ENCODE measurements at places on chromosomes 7 and 10. TPM values are rescaled to one million over a fixed set of nuclear protein-coding genes. Genes with fewer than 3 reads are reported as not detected.

GRCh38 chr7:79652619-79653018 lies 199.2 kb upstream of the MAGI2 start:
- H3K36me3 ChIP-seq = no peaks in the 10 kb centered on the region
- no peak overlapping the region for H3K27ac ChIP-seq
- no peak overlapping the region for H3K4me3 ChIP-seq
- no peak for DNase-seq
- H3K27me3 ChIP-seq = no peaks in the 10 kb centered on the region

GRCh38 chr10:29522061-29522855 lies 112.5 kb downstream of the SVIL start:
- no peak overlapping the region for H3K4me3 ChIP-seq
- H3K36me3 ChIP-seq = no peaks in the 10 kb centered on the region
- no peak overlapping the region for H3K27ac ChIP-seq
- peaks cover 1% of the 10 kb centered on the region for H3K4me1 ChIP-seq
- peak; percentile 55 for DNase-seq
- no peaks in the 10 kb centered on the region for H3K27me3 ChIP-seq

GRCh38 chr7:135102372-135102771 lies 45.5 kb upstream of the TMEM140 start:
- no peaks in the 10 kb centered on the region for H3K27me3 ChIP-seq
- no peak overlapping the region for H3K27ac ChIP-seq
- H3K4me1 ChIP-seq = no peaks in the 10 kb centered on the region
- no peak overlapping the region for H3K4me3 ChIP-seq
- no peak for DNase-seq

DNA sequence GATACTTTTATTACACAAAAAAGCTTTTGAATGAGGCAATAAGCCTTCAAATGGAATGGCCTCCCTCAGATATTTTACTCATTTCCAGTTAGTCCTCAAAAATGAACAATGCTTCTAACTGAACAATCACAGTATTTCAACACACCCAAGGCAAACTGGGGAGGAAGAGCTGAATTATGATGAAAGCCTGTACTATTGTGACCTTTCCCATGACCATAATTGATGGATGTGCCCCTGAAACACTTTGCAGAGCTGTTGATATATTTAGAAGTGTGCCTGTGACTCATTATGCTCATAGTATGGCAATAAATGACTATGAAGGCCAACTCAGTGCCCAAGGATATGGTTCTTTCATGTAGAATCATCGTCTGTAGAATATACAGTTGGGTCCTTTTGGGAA lies 248.1 kb downstream of the AHR start:
- no peaks in the 10 kb centered on the region for H3K36me3 ChIP-seq
- no peaks in the 10 kb centered on the region for H3K27me3 ChIP-seq
- no peak overlapping the region for H3K4me3 ChIP-seq
- DNase-seq = no peak
- H3K27ac ChIP-seq = no peak overlapping the region

GRCh38 chr7:20783700-20784387 lies 2.8 kb downstream of the SP8 start:
- no peak overlapping the region for H3K4me3 ChIP-seq
- no peaks in the 10 kb centered on the region for H3K36me3 ChIP-seq
- no peaks in the 10 kb centered on the region for H3K27me3 ChIP-seq
- H3K27ac ChIP-seq = no peak overlapping the region
- DNase-seq = no peak

BAMBI gene
- total RNA-seq = 28.6 TPM

TBXAS1 gene
- total RNA-seq = 3.1 TPM

ZKSCAN5 gene
- 12.1 TPM for total RNA-seq

ITIH5 gene
- 4.8 TPM for total RNA-seq

AGK gene
- total RNA-seq = 21.8 TPM
